NB4 (cell line): ENCODE measurements at places on chromosomes 4 and X.

DNA sequence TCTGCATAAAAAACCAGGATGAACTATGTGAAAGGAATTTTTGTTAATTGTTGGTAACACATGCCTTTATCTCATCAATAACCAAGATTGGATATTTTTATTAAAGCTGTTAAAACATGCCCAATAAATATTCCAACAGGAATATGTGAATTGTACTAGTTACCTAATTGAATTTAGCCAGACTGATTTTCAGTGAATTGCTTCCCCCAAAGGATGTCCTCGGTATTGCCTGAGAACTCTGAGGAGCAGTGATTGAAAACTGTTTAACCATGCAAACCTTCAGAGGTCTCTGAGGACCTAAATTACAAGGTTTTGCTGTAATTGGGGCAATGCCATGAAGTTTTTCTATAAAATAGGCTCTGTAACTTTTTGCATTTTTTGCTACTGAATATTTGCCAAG lies 66.6 kb downstream of the BLTP1 start:
- DNase-seq = no peak

GRCh38 chrX:137342969-137343368 lies 223.0 kb upstream of the ZIC3 start:
- no peak for DNase-seq

- peak; percentile 21 for DNase-seq
These were observed 114.3 kb downstream of the GABRB1 start for GRCh38 chr4:47145630-47146029.

DNA sequence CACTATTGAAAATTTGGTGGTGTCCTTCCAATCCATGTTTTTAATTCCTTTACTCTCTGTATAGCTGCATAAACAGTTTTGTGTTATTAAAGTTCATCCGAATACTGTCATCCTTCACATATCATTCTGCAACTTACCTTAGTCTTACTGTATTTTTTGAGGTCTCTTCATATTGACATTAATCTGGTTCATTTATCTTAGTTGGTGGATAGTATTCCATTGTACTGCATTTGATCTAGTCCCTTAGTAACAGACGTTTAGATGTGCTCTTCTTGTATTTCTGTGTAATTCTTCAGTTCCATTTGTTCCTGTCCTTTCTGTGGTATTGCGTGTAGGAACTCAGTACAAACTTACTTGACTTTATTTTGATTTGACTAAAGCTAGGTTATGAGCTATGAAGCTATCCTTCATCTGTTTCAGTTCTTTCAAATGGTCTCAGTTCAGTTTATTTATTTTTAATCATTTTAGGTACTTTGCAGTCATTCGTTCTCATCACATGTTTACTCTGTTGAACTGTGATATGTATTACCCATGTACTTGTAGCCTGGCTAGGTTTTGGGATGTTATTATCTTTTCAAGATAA lies 41.3 kb downstream of the RAPGEF2 start:
- no peak for DNase-seq

GRCh38 chr4:87076690-87077358 lies 142.0 kb downstream of the AFF1 start:
- DNase-seq = no peak

- DNase-seq = no peak
These were observed 13.4 kb downstream of the RBMX start for GRCh38 chrX:136867096-136867491.

DNA sequence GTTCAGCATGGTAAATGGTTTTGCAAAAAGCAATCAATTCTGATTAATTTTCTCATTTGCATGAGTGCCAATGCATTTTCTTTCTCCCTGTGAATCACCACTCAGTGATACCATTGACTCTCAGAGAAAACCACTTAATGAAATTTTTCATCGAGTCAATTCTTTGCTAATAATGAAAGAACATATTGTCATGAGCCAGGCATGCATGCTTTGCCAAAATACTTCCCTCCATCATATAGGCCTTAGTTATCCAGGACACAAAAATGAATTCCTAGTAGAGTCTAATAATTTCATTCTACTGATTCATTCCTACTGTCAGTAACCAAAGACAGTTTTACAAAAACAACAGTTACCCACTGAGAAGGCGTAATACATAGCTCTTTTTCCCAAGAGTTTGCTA lies 680.0 kb downstream of the TRIML1 start:
- no peak for DNase-seq

DNA sequence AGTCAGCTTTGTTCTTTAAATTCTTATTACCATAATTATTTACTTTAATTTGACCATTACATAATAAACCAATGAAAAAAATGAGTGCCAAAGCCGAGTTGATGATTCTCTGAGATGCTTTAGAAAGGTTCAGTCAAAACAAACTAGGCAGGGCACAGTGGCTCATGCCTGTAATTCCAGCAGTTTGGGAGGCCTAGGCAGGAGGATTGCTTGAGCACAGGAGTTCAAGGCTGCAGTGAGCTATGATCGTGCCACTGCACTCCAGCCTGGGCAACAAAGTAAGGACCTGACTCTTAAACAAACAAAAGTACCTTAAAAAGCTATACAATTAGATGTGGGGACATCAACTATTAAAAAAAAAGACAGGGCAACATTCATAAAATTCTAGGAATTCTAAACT lies 75.0 kb downstream of the AFAP1 start:
- DNase-seq = no peak

GRCh38 chr4:88908003-88908402 lies 149.0 kb downstream of the FAM13A start:
- DNase-seq = no peak

DNA sequence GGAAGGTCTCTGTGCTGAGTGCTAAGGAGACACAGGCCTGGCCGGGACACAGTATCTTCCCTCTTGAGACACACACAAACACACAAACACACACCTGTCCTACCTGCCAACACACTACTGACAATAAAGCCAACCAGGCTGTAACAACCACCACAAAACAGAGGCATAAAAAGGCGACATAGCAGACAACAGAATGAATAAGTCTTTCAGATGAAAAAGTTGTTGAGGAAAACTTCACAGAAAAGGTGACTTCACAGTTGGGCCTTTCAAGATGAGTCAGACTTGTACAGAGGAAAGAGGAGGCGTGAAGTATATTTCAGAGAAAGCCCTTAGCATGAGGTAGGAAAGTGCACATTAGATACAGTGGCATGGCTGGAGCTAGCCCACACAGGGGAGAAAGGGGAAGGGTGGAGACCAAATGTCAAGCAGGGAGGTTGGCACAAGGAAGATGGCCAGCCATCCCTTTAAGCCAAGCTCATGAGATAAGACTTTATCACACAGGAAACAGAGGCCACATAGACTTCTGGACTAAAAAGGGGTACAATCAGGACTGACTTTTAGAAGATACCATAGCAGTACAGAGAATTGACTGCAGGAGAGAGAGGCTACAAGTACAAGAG lies 54.0 kb downstream of the SLC9A7 start:
- DNase-seq = peak; percentile 13

- DNase-seq = no peak
These were observed 57.5 kb upstream of the WDR1 start for GRCh38 chr4:10173754-10174749.

- DNase-seq = no peak
These were observed 7.4 kb upstream of the SMS start for GRCh38 chrX:21933077-21933476.

DNA sequence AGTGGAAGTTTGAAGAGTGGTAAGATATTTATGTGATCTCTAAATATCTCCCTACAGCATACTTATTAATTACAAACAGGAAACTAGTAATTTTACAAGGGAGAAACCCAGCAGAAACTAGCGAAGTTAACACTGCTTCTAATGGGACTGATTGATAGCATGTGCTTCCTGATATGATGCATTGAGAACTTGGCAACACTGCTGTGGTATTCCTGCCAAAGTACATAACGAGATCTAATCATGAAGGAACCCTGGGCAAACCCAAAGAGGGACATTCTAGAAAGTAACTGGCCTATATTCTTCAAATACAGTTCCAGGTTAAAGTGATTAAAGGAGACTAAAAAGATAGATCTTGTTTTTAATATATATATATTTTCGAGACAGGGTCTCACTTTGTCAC lies 4.6 kb upstream of the GPR34 start:
- no peak for DNase-seq

GRCh38 chr4:2352729-2353221 lies 65.7 kb downstream of the ZFYVE28 start:
- no peak for DNase-seq

DNA sequence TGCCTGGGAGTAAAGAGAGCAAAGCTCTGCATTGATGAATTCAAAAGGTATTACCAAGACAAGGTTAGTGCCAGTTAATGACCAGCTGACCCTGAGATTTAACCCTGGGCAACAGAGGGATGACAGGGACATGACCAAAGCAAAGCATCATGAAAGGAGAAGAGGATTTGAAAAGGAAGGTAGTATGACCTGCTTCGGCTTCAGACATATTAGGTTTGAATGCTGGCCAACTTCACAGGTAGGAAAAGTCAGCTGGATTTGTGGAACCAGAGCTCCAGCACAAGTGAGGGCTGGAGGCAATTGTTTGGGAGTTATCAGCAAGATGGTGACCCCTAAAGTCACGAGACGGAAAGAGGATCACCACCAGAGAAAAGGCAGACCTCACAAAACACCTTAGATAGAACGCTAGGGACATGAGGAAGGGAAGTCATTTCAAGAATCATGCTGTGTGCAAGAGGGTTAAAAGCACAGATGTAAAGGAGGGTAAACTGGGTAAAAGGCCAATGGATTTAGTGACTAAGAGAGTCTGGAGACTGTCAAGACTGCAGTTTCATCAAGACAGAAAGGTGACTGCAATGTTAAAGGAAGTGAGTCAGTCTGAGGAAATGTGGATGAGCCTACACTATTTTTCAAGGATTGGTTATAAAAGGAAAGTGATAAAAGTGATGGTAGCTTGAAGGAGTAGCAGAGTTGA lies 45.6 kb downstream of the SH3RF1 start:
- peak; percentile 30 for DNase-seq

DNA sequence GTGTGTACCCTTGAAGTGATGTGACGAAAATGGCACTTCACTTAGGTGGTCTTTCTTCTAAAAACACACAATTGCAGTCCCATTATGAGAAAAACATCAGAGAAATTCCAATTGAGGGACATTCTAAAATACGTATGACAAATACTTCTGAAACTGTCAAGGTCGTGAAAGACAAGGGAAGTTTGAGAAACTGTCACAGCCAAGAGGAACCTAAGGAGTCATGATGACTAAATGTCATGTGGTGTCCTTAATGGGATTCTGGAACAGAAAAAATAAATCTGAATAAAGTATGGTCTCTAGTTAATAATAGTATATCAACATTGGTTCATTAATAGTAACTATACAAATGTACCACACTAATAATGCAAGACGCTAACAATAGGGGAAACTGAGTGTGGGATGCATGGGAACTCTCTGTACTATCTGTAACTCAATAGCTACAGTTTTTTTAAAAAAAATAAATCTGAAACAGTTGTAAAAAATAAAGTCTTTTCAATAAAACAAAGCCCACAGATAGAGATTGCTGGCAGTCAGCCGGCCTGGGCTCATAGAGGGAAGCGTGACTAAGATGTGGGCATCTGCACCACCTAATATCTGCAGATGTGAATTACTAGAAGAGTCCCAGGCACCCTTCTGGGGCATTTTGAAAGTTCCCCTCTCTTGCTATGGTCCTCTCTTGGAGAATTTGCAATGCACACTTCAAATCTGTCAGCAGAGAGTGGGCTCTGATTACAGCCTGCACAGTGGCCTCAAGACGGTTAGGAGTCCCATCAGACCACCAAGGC lies 47.6 kb downstream of the MID1IP1 start:
- no peak for DNase-seq
